ENCODE measurements at places on chromosomes 1 and 21.

GRCh38 chr1:156513185-156513584 lies 12.6 kb upstream of the MEF2D start:
- no peak for DNase-seq

- DNase-seq, result no peak
These were observed 3.7 kb downstream of the FBXO42 start for GRCh38 chr1:16348414-16349182.

DNA sequence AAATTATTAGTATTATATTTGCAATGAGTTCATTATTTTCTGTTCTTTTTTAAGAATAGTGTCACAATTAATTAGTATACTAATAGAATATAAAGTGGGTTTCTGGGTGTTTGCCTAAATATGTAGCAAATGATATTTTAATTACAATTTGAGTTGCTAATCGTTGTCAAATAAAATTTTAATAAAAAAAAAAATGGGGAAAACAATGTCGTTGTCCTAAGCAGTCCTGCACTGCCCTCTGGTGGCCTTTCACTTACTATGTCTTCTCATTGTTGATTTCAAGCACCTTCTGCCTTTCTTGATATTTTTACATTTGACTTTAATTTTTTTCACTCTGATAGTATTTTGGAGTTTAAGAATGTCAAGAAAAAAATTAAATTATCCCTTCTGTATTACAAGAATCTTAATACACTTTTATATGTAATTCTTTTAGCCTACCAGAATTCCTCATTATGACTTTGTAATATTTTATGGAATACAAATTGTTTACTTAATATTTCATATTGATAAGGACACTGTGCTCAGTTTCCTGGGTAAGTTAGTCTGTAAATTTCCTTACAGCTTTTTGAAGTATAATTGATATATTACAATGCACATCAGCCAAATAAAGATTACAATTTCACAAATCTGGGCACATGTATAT lies 104.5 kb upstream of the FMN2 start:
- DNase-seq, result no peak

- DNase-seq, result no peak
These were observed 2.1 kb downstream of the MASP2 start for GRCh38 chr1:11044849-11045427.

- DNase-seq, result no peak
These were observed 32.1 kb upstream of the CLIC4 start for GRCh38 chr1:24713176-24713575.

GRCh38 chr1:3307359-3307758 lies 147.1 kb upstream of the ARHGEF16 start:
- no peak for DNase-seq

DNA sequence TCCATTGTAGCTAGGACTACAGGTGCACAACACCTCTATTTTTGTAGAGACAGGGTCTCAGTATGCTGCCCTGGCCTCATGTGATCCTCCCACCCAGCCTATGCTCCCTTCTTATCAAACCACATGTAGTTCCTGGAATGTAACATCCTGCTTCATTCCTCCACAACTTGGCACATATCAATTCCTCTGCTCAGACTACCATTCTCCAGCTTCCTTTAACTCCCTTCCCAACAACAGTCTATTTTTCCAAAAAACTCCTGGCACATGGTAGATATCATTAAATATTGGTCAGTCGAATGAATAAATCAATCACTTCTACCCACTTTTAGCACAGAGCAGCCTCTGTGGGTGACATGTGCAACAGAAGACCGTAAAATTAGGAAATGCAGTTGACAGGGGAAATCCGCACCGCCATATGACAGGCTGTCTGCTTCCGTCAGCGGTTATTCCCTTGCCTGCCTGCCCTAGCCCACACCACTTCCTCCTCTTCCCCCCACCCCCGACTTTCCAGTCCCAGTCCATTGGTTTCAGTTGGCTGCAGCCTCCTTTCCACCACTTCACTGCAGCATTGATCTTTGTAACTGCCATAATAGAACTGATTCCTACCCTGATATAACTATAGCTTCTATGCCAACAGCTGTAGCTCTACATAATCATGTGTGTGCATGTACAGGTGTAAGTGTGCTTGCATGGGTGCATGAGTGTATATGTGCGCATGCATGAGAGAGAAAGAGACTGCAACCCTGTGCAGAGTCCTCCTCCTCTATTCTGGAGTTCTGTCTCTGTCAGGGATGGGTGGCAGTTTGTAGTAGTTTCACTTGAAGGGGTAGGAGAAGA lies 6.8 kb upstream of the AKR1A1 start:
- peak; percentile 53 for DNase-seq

- DNase-seq, result no peak
These were observed 10.8 kb downstream of the FYB2 start for GRCh38 chr1:56808410-56808809.

DNA sequence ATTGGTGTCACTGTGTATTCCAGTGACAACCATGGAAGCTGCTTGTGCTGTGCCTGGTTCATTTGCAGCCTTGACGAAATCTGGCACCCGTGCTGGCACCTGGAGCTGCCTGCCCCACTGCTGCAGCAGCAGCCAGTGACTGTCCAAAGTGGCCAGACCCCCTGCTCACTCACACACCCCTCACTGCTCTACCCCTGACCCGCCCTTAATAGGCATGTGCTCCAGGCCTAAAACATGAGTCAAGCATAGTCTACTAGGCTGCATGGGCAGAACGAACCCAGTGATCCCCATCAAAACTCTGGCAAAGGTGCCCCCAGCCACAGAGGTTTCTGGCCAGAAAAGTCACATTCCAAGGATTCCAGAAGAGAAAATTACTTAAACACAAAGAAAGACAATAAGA lies 7.7 kb downstream of the PRAMEF1 start:
- DNase-seq, result no peak

DNA sequence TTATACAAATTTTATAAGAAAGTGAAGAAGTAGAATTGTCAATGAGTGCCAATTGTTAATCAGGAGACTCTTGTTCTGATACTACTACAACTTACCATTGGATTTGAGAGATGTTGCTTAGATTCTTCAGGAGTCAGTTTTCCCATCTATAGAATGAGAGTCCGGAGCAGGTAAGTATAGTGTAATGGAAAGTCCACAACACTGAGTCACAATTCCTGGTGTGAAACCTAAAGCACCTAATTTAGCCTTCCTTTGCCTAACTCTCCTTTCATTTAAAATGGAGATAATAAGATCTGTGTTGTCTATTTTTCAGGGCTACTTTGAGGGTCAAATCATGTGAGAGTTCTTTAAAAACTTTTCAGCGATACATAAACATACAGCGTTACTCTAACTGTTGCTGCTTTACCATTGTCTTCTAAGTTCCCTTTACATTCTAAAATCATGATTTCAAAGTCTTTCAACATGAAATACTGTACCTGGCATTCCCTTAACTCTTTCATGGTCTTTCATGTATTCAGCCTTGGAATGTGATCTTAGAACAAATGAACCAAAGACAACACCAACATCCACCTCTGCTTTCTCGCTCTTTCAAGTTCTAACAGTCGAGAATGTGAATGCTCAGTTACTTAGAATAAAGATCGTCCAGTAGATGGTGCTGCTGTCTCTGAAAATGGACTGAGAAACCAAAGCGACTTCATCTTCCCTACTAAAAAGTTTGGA lies 90.9 kb downstream of the SLC30A10 start:
- DNase-seq, result no peak

GRCh38 chr1:71944006-71944405 lies 338.3 kb downstream of the NEGR1 start:
- no peak for DNase-seq

GRCh38 chr21:21750124-21750825 lies 752.1 kb downstream of the NCAM2 start:
- no peak for DNase-seq

- no peak for DNase-seq
These were observed 50.4 kb downstream of the GLIS1 start for GRCh38 chr1:53688381-53689102.

GRCh38 chr1:39738622-39739366 lies at the start of gene PPIE:
TSS of gene PPIE (plus strand) at chr1:39738882. CDS start at chr1:39738901, 19 bp downstream.
- DNase-seq, result peak; percentile 88

DNA sequence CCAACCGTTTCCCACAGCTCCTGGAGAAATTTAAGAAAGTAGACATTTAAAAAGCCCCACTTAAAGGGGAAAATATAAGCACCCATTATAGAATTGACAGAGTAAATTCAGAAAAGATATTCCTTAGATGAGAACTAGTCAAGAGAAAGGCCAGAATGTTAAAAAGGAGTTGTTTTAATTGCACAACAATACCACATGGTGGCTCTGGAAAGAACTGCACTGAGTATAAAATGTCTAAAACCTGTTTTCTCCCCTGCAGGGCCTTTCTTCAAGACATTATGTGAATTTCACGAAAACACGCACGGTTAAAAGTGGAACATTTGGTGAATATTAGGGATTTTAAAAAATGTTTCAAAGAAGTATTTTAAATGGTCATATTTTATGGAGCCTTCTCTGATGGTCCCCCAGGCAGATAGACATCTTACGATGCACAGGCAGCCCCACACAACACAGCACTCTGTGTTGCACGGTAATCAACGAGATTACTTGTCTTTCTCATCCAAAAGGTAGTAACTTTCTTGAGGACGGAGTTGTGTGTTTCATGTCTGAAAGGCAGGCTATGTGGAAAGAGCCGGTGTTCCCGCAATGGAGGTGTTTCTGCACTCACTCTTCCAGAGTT lies 101.9 kb downstream of the PRRX1 start:
- DNase-seq, result no peak

Data from activated CD8-positive, alpha-beta memory T cell treated with anti-CD3 and anti-CD28 coated beads for 48 hours (primary cell).